Large intestine (tissue), 12 donors: ENCODE measurements at places on chromosomes 4 and X. TPM values are rescaled to one million over a fixed set of nuclear protein-coding genes. Genes with fewer than 3 reads are reported as not detected.

DNA sequence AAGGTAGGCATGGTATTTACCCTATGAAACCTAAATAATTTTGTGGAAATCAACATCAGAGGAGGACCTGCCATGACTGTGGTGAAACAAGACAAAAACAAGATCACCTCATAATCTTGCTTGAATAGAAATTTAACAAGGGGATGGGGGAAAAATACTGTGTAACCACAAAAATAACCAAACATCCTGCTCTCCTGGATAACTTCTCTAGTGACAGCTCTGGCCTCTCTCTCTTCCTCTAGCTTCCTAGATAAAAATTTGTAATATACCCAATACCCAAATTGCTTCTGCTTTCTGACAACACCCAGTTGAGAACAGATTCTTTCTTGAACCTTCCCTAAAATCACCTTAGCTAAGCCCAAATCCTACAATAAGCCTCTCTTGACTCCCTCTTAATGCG, 11.9 kb upstream of the TIGD2 start:
- DNase-seq, result no peak
- H3K4me3 ChIP-seq, result no peak overlapping the region
- H3K4me1 ChIP-seq, result no peaks in the 10 kb centered on the region
- no peaks in the 10 kb centered on the region for H3K27me3 ChIP-seq
- no peaks in the 10 kb centered on the region for H3K36me3 ChIP-seq

- peak overlapping the region; percentile 38 for H3K27ac ChIP-seq
- peaks cover 56% of the 10 kb centered on the region for H3K36me3 ChIP-seq
- DNase-seq, result no peak
- H3K4me3 ChIP-seq, result no peak overlapping the region
These were observed 10.1 kb downstream of the IDS start for GRCh38 chrX:149494844-149495565.

- H3K27ac ChIP-seq, result no peak overlapping the region
- no peak for DNase-seq
- no peaks in the 10 kb centered on the region for H3K36me3 ChIP-seq
- no peaks in the 10 kb centered on the region for H3K27me3 ChIP-seq
- no peak overlapping the region for H3K4me3 ChIP-seq
These were observed 74.5 kb downstream of the QDPR start for GRCh38 chr4:17437396-17437795.

DNA sequence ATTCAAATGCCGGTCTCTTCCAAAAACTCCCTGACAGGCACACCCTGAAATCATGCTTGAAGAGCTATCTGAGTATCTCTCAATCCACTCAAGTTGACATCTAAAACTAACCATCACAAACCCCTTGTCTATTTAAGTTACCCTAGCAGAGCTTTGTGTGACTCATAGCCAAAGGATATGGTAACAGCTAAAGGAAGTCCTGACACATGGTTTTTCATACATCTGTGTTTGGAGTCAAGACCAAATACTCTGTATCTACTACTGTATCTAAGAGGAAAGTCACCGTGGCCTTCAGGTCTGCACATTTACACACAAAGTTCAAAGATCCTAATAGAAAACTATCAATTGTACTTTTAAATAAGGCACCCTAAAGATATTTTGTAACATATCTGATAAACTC, 239.6 kb upstream of the VCX start:
- DNase-seq, result no peak
- H3K27ac ChIP-seq, result no peak overlapping the region
- no peak overlapping the region for H3K4me3 ChIP-seq
- H3K36me3 ChIP-seq, result no peaks in the 10 kb centered on the region
- no peaks in the 10 kb centered on the region for H3K27me3 ChIP-seq

GRCh38 chr4:156581282-156582063, 390.1 kb downstream of the PDGFC start:
- no peaks in the 10 kb centered on the region for H3K27me3 ChIP-seq
- no peaks in the 10 kb centered on the region for H3K4me1 ChIP-seq
- no peak for DNase-seq
- no peak overlapping the region for H3K27ac ChIP-seq
- no peaks in the 10 kb centered on the region for H3K36me3 ChIP-seq

Gene MAGEC2
- polyA plus RNA-seq, result not detected

Gene ADH1A
- 1.3 TPM for polyA plus RNA-seq
